ENCODE measurements at places on chromosomes 5 and 9.

DNA sequence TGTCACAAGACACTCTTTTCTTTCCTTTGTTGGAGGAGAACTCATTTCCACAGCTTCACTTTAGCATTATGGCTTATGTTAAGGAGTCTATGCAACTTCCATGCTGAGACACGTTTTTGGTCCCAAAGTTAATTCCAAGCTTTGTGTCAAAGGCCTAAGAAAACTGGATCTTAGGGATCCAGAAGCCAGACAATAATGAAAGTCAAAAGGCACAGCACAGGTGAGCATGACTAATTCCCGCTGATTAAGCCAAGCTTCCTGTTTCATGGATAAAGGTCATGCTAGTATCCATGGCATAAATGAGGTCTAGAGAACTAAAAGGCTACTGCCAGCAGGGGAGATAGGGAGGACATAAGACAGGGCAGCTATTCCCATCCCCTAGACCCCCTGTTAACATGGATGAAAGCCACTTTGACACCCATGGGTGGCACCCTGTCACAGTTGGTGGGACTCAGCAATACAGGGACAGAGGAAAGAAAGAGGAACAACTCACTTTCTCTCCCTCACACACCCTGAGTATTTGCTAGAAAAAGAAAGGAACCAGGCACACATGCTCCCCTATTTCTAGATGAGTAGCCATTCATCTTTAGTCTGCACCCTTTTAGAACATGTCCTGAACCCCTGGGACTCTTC is 438.1 kb upstream of the CDH9 start:
- no peak for DNase-seq

DNA sequence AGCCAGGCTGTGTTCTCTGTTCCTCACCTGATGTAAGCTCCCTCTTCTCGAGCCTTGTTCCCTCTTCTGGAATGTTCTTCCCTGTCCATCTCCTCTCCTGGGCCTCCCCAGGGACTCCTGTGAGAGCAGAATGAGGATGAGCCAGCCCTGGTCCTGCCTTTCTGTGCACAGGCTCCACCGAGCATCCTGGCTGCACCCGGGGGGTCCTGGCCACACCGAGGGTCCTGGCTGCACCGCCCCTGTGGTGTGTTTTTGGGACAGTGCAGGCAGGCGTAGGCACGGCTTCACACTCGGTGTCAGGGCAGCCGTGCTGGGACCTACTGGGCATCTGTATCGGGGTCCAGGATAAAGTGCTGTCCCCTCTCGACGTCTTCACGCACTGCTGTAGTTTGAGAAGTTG is 17.8 kb downstream of the FBXW5 start:
- no peak for DNase-seq

GRCh38 chr9:33331377-33331891 is 41.1 kb downstream of the NFX1 start:
- no peak for DNase-seq

DNA sequence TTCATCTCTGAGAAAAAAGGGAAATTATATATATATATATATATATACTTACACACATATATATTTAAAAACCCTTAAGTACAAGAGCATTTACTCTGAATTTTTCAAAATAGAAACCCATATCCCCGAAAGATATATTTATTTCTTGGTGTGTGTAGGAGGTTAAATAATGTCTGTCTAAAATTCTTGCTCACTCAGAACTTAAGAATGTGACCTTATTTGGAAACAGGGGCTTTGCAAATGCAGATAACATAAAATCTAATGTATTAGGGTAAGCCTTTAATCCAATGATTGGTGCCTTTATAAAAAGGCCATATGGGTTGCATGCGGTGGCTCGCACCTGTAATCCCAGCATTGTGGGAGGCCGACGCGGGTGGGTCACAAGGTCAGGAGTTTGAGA is 517.3 kb upstream of the TLE4 start:
- no peak for DNase-seq

DNA sequence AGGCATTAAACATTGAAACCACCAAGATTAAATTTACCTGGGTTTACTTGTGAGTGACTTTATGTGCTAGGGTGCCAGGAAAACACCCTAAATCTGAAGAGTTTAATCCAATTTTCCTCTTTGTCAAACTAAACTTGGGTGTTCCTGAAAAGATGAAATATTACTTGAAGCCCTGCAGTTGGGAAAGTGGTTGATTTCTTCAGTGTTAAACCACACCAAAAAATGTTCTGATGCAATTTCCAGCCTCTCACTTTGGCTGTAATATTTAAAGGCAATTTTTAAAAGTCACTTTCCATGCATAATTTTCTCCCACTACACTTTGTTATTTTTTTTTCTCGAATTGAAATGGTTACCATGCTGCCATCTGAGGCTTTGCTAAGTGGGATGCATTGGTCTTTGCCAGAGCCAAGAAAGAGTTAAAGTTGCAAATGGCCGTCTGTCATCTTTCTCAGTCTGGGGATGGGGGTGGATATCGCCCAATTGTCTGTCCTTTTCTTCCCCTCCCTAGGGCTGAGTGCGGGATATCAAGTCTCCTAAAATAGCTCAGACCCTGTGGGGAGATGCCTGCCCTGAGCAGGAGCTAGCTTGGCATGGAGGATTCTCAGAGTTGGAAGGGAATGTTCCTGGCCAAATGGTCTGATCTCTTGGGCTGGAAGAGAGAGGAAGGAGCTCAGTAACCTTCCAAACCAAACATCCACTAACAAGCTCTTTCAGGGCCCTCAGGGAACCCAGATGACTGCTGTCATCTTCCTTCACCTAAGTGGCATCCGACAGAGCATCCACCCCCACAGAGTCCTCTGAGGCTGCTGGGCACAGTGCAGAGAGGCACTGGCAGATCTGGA is 13.6 kb upstream of the SHB start:
- DNase-seq, result no peak

GRCh38 chr5:132044207-132044606 is 16.2 kb upstream of the IL3 start:
- DNase-seq, result no peak

All from activated CD4-positive, CD25-positive, alpha-beta regulatory T cell (primary cell).